ENCODE measurements at places on chromosomes 7 and 10. TPM values are rescaled to one million over a fixed set of nuclear protein-coding genes. Genes with fewer than 3 reads are reported as not detected.

GRCh38 chr7:134963036-134963435, 23.3 kb upstream of the AGBL3 start:
- DNase-seq, result no peak

GRCh38 chr7:15832996-15833395, 146.5 kb upstream of the MEOX2 start:
- DNase-seq, result no peak

GRCh38 chr10:81600185-81600584, 274.8 kb upstream of the NRG3 start:
- no peak for DNase-seq

DNA sequence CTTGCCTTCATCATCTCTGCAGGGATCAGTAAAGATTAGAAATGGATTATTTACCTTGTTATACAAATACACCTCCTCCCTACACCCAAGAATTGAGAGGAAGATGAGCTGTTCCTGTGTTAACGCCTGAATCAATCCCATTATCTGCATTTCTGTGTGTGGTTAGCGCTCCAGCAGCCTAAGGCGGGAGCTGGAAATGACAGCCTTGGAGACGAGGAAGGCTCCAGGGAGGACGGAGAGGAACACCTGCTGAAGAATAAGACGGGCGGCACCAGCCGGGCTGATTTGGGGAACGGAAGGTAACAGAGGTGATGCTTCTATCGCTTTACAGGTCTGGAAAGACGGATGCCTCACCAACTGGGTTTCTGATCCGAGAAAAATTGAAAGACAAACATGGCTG, 34.2 kb upstream of the DDC start:
- DNase-seq, result no peak

The IGF2BP3 gene
- polyA plus RNA-seq, result 78.5 TPM

DNA sequence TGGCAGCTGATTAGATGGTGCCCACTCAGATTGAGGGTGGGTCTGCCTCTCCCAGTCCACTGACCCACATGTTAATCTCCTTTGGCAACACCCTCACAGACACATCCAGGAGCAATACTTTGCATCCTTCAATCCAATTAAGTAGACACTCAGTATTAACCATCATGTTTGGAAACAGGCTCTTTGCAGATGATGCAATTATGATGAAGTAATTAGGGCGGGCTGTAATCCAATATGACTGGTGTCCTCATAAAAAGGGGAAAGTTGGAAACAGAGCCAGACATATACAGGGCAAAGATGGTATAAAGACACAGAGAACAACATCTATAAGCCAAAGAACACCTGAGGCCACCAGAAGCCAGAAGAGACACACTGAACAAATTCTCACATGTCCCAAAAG, 658.6 kb downstream of the CCSER2 start:
- DNase-seq, result no peak

DNA sequence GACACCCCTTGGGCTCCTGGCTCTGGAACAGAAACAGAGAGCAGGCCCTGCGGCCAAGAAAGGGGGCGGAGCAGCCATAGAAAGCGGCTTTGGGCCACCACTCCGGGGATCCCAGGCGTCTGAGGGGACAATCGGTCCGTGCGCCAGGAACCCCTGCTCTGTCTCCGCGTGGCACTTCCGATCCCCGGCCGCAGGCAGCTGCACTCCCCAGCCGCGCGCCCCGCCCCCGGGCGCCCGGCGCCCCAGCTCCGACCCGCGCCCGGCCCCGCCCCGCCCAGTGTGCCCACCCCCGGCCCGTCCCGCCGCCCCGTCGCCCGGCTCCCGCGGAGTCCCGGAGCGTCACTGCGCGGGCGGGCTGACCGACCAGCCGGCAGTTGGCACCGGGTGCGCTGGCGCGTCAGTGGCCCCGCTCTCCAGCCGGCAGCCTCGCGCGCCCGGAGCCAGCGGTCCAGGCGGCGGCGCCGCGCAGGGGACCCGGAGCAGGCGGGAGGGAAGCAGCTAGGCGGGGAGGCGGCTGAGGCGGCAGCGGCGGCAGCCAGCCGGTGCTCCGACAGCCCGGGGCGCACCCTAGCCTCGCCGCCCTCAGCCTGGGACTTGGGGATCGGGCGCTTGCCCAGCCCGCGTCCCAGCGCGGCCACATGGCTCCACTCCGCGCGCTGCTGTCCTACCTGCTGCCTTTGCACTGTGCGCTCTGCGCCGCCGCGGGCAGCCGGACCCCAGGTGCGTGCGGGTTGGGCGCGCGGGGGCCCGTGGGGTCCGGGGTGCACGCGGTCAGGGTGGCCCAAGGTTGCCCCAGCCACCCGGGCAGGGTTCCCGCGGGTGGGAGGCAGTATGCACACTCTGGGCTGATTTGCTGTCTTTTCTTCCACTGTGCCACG, at the start of gene ADAMTS14:
TSS of gene ADAMTS14 (plus strand) at position 342 of the 878 bp plus-strand sequence. CDS start at position 639, 297 bp downstream.
- DNase-seq, result no peak

DNA sequence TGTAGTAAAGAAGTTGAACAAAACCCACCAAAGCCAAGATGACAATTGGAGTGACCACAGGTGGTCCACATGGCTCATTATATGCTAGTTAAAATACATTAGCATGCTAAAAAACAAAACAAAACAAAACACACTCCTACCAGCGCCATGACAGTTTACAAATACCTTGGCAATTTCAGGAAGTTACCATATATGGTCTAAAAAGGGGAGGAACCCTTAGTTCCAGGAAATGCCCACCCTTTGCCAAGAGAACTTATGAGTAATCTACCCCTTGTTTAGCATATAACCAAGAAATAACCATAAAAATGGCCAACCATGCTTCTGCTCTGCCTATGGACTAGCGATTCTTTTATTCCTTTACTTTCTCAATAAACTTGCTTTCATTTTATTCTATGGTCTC, 979.1 kb upstream of the POT1 start:
- DNase-seq, result no peak

- DNase-seq, result no peak
Observed at GRCh38 chr7:153638821-153639435, 413.3 kb upstream of the DPP6 start.

The PTPRN2 gene
- polyA plus RNA-seq, result 0.02 TPM
